Uterus (tissue), 4 donors: ENCODE measurements at places on chromosomes 6 and 20. TPM values are rescaled to one million over a fixed set of nuclear protein-coding genes. Genes with fewer than 3 reads are reported as not detected.

Gene TBC1D20
- 11.0 TPM for total RNA-seq

Gene FRK
- total RNA-seq, result 8.2 TPM

Gene HLA-DRA
- total RNA-seq, result 130 TPM

Gene C20orf173
- total RNA-seq, result not detected

Gene MROH8
- 7.5 TPM for total RNA-seq

Gene CCR6
- total RNA-seq, result not detected

Gene FOXS1
- total RNA-seq, result not detected

Gene KCNK15
- 4.4 TPM for total RNA-seq

Gene MATN4
- total RNA-seq, result not detected

Gene DNAH8
- total RNA-seq, result not detected

Gene SIRPB2
- not detected for total RNA-seq

Gene NHLRC1
- total RNA-seq, result not detected

Gene ENPP4
- total RNA-seq, result 1.3 TPM

Gene MRPL18
- total RNA-seq, result 23.5 TPM
